ENCODE measurements at places on chromosomes 7 and 10. TPM values are rescaled to one million over a fixed set of nuclear protein-coding genes. Genes with fewer than 3 reads are reported as not detected.

Gene PPP1R3C
- total RNA-seq = 12.8 TPM

Gene SORCS3
- total RNA-seq = not detected

Gene MMP21
- not detected for total RNA-seq

DNA sequence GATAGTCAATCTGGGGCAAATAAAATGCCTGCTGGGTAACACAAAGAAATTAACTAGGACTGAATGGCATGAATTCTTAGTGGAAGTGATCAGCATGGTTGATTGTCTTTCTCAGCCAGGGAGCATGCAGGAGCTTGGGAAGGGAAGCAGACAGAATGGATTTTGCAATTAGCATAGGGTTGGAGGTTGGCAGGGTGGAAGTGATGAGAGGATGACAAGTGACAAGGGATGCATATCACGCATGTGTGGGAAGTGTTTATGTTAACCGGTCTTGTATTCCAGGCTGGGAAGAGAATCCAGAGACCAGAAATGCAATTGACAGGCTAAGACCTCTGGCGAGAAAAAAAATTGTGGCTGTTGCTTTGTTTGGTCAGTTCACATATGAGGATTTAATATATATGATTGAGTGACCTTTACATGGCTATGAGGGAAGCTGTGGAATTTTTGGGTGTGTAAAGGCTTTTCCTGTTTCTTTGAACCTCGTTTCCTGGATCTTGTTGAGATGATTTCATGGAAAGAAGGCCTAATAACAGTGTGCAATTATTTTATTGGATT, 8.3 kb downstream of the MDFIC start:
- no peaks in the 10 kb centered on the region for H3K36me3 ChIP-seq
- H3K27ac ChIP-seq = no peak overlapping the region
- H3K27me3 ChIP-seq = no peaks in the 10 kb centered on the region
- H3K4me1 ChIP-seq = no peaks in the 10 kb centered on the region

- peaks cover 100% of the 10 kb centered on the region for H3K36me3 ChIP-seq
- H3K4me1 ChIP-seq = no peaks in the 10 kb centered on the region
- DNase-seq = no peak
- no peak overlapping the region for H3K4me3 ChIP-seq
- no peaks in the 10 kb centered on the region for H3K27me3 ChIP-seq
- H3K27ac ChIP-seq = no peak overlapping the region
These were observed 35.5 kb upstream of the FOXL3 start for GRCh38 chr7:254337-255037.

Data from stomach (tissue), 19 donors.